Putamen (tissue), 1 donor: ENCODE measurements at places on chromosomes 3 and 15.

DNA sequence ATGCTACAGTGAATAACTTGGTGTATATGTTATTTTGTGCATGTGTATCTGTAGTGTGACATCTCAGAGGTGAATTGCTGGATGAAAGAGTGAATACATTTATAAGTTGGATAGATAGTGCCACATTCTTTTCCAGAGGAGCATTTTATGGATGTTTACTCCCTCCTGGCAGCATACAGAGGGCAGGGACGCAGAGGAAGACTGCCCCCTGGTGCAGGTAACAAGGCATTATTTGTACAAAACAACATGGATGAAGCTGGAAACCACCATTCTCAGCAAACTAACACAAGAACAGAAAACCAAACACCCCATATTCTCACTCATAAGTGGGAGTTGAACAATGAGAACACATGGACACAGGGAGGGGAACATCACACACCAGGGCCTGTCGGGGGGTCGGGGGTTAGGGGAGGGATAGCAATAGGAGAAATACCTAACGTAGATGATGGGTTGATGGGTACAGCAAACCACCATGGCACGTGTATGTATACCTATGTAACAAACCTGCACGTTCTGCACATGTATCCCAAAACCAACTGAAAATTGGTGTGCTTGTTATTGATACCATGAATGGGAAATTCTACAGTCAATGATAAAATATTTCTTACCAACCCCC is 57.9 kb upstream of the CTXND1 start:
- DNase-seq: no peak

DNA sequence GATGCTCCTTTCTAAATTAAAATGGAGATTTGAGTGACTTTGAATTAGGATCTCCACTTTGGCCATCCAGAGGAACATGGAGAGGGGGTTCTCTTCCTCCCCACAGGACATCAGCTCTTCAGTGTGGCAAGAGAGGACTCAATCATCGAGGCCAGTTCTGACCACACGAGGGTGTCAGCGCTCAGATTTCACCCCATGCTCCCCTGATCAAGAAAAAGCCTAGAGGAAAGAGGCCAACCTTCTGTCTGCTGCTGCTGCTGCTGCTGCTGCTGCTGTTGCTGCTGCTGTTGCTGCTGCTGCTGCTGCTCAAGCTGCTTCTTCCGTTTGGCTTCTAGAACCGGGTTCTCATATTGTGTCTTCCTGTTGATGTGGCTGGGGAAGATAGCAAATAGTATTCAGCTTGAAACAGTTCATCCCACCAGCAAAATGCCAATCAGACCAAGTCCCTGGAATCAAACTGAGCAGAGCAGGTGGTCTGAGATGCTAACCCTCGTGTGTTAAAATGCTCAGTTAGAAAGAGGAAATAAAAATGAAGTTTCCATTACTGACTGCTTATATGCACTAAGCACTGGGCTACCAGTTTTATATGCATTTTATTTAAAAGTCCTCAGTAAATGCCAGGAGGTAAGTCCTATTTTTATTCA is 599.0 kb downstream of the MAGI1 start:
- DNase-seq: peak; percentile 71

DNA sequence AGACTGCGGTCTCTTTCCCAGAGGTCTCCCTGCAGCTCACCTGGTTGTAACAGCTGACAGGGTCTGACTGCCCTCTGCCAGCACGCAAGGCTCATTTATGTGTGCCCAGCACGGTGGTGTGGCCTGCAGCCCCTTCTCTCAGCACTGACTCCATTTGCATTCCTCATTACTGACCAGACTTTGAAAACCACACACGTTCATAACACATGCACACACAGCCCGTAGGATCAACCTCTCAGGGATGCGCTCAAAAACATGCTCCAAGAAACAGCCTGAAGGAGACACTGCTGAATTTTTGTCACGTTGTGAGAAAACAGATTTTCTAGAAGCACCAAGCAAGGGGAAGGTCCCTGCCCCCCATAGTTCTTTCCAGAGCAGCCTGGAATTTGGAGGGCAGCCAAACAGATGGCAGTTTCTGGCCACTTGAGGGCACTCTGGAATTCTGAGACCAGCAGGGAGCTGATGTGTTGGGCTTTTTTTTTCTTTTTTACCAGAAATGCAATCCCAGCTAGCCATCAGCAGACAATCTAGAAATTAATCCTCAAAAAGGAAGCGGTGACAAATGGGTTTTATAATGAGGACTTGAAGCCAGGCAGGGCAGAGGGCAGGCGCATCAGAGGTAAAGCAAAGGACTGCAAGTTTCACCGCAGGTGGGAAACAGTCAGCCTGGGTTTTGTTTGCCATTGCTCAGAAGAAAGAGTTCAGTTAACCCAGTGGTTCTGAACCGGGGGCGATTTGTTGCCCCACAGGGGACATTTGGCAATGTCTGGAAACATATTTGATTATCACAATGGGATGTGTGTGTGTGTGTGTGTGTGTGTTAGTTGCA is 170.5 kb upstream of the PROK2 start:
- DNase-seq: peak; percentile 85

- DNase-seq: no peak
Observed at GRCh38 chr15:49238342-49238741, 68.3 kb downstream of the GALK2 start.

DNA sequence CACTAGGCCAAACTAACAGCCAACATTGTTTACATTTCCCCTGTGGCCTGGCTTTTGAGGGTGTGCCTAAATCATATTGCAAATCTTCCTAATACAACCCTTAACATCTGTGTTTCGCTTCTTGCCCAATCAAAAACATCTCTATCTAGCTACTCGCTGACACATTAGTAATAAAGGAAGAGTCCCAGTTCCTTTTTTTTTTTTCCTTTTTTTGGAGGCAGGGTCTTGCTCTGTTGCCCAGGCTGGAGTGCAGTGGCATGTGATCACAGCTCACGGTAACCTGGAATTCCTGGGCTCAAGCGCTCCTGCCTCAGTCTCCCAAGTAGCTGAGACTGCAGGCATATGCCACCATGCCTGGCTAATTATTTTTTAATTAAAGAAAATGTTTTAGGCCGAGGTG is 2.1 kb upstream of the SRPRB start:
- DNase-seq: no peak

GRCh38 chr3:84925571-84925970 is 33.2 kb upstream of the CADM2 start:
- peak; percentile 73 for DNase-seq

GRCh38 chr3:134298249-134298648 is 47.6 kb upstream of the RYK start:
- no peak for DNase-seq

DNA sequence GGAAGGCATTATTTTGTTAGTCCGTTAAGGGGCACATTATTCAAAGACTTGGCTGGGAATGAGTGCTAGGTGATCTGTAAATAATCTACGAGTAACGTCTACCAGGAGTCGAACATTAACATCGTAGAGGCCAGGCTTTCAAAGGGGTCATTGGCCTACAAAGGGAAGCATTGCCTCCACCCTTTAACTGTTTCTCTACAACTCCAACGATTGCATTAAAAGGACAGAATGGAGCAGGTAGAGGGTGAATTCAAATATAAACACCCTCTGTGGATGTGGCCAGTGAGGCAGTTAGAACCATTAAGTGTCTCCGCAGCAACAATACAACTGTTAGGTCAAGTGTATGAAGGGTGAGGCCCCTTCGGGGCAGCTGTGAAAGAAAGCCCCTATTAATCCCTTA is 126.0 kb upstream of the LMOD3 start:
- no peak for DNase-seq

GRCh38 chr3:71406972-71407810 is 176.3 kb downstream of the FOXP1 start:
- no peak for DNase-seq

DNA sequence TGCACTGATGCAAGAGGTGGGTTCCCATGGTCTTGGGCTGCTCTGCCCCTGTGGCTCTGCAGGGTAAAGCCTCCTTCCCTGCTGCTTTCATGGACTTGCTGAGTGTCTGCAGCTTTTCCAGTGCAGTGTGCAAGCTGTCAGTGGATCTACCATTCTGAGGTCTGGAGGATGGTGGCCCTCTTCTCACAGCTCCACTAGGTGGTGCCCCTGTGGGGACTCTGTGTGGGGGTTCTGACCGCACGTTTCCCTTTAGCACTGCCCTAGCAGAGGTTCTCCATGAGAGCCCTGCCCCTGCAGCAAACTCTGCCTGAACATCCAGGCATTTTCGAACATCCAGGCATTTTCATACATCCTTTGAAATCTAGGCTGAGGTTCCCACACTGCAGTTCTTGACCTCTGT is 329.8 kb upstream of the NAALADL2 start:
- DNase-seq: no peak

DNA sequence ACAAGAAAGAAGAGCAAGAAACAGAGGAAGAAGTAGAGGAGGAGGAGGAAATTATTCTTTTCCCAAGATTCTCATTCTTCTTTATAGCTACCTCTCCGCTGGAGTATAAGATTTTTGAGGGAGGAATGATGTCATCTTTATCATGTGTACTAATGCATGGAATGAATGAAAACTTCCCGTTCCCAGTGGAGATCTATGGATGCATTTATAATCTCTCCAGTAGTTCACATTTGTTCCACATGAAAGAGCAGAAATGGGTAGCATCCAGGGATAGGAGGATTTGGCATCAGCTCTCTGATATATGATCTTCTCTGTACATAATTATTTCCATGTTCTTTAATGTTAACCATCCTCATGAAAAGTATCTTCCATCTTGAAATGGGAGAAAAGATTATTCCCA is 244.4 kb downstream of the ADAMTSL3 start:
- no peak for DNase-seq

DNA sequence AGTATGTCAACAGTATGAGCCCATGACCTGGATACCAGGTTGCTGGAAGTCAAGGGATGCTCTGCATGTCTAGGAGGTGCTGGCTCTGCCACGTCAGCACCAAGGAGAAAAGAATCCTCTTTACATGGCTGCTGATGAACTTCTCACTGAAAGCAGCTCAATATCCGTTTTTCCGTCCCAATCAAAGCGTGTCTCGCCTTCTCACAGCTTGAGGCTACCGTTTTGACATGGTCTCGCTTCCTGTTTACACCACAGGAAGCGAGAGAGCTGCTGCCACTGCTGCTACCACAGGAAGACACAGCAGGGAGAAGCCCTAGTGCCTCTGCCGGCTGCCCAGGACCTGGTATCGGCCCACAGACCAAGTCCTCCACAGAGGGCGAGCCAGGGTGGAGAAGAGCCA is 27.3 kb downstream of the STARD5 start:
- DNase-seq: no peak

- no peak for DNase-seq
Observed at GRCh38 chr15:85583923-85584390, 203.6 kb downstream of the AKAP13 start.

DNA sequence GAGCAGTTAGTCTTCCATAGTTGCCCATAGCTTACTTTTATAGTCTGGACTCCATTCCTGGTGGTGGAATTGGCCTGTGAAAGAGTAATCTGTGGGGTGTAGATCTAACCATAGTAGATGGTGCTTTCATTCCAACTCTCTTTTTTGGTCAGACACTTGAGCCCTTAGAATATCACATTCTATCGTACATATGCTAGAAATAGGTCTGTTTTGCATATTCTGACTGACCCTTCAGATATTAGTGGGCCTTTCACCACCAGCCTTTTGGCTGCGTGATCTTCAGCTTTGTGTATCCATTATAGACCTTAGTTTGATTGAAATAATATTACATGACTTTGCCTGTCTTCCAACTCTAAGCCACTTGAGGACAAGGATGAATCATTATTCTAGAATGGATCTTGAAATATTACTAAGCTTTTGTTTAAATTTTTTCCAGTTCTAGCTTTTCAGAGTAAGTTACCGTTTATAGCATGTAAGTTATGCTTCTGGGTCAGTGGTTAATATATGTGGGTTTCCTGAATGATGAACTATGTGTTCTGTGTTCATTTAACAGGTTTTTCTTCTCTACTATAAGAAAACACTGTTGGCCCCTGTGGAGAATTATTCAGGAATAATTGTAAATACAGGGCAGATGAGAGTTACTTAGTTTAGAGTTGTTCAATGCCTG is 8.7 kb downstream of the RAB7A start:
- DNase-seq: no peak

DNA sequence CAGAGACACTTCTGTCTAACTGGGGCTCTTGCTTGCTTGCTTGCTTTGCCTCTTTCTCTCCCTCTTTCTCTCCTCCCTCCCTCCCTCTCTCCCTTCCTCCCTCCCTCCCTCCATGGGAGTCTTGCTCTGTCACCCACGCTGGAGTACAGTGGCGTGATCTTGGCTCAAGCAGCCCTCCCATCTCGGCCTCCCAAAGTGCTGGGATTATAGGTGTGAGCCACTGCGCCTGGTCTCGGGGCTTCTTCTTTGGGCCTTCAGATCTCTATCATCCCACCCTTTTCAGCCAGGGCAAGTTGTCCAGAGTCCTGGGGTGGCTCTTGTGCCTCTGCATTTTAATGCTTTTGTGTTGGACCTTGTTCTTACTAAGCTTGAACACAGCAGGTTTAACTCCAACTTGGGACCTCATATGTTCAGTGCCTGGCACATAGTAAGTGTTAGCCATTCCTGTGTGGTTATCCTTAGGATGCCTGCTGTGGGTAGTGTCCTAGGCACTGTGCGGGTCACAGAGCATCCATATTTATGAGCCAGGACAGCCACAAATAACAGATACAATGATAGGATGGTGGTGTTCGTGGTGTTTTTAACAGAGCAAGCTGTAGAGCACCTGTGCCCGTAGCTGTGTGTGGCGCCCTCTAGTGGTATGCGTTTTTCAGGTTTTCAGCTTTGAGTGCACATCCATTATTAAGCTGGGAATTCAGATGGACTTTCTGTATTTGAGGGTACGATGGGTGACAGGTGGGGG is 75.1 kb downstream of the CCK start:
- DNase-seq: no peak

- DNase-seq: peak; percentile 6
Observed at GRCh38 chr3:181872887-181873286, 161.2 kb downstream of the SOX2 start.

- DNase-seq: no peak
Observed at GRCh38 chr15:58611731-58612676, 137.5 kb downstream of the ADAM10 start.
